Glomerular endothelial cell (primary cell): ENCODE measurements at places on chromosomes 5 and 9. TPM values are rescaled to one million over a fixed set of nuclear protein-coding genes. Genes with fewer than 3 reads are reported as not detected.

The CCL27 gene
- total RNA-seq = not detected in 2 replicates

The PCDHA9 gene
- total RNA-seq = 0.06 and 0.19 TPM in 2 replicates

The CARTPT gene
- total RNA-seq = not detected in 2 replicates

- DNase-seq = no peak
Observed at GRCh38 chr5:80116465-80116864, 81.3 kb downstream of the THBS4 start.

DNA sequence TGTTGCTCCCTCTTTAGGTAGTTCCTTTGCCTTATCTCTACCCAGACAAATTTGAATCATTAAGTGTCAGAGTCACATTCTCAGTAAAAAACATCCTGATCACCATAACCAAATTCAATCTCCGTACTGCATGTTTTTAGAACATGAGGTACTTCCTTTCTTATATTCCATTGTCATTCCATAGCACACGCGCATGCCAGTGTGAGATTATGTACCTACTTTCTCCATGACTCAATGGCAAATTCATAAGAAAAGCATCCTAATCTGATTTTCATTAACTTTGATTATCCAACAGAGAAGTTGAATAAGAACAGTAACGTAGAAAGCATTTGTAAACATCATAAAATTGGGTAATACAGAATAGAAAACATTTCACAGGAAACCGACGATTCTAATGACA, 1118.6 kb upstream of the CDH9 start:
- no peak for DNase-seq

DNA sequence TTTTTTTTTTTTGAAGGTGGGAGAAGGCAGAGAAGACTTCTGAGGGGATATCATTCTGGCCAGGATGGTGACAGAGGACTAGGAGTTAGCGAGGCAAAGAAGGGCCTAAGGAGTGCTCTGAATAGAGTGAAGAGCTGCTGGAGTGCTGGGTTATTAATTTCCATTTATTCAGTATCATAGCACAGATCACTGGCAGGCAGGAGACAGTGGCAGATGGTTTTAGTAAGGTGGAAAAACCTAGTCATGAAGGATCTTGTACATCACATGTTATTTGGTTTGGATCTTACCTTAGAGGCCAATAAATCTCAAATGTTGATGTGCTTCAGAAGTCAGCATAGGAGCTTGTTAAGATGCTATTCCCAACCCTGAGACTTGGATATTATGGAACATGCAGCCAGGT, 165.5 kb downstream of the TTLL11 start:
- DNase-seq = no peak

- DNase-seq = no peak
Observed at GRCh38 chr9:130336885-130337284, 71.3 kb downstream of the HMCN2 start.

- DNase-seq = no peak
Observed at GRCh38 chr9:18994263-18994916, 38.6 kb downstream of the SAXO1 start.
